ENCODE measurements at places on chromosomes 11 and 22.

GRCh38 chr22:23227380-23227779 lies 47.1 kb downstream of the BCR start:
- no peak for DNase-seq

DNA sequence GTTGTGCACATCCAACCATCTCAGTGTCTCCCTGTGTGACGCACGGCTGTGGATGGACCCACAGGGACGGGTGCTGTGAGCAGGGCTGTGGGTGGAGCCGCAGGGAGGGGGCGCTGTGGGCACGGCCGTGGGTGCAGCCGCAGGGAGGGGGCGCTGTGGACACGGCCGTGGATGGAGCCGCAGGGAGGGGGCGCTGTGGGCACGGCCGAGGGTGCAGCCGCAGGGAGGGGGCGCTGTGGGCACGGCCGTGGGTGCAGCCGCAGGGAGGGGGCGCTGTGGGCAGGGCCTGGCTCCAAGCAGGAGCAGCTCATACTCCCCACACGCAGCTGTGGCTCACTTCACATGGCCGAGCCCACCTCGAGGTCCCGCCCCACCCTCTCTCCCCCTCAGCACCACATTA lies 6.0 kb upstream of the MAPK11 start:
- peak; percentile 79 for DNase-seq

DNA sequence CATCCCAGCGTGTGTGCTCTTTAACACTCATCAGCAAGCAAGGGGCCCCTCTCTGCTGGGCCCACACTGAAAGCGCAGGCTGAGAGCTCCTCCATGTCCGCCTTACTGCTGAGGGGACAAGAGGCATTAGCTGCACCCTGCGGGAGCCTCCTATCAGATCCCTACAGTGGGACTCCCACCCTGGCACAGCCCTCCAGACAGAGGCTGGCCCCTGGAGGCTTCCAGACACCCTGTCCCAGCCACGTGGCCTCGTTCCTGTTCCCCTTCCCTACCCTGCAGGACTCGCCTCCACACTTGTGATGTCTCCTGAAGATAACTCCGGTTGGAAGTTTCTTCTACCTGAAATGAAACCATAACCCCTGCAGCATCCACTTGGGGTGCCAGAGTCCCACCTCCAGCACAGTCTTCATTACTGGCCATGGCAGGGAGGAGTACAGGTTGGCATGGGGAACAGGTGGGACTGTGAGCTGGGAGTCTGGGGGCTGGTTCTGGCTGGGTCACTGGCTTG lies 5.0 kb upstream of the SH3BP1 start:
- no peak for DNase-seq

GRCh38 chr11:28346721-28347120 lies 238.5 kb downstream of the METTL15 start:
- no peak for DNase-seq

GRCh38 chr11:70040452-70040851 lies 37.7 kb upstream of the ANO1 start:
- DNase-seq, result no peak

GRCh38 chr11:88950975-88951374 lies 114.8 kb downstream of the GRM5 start:
- DNase-seq, result no peak

GRCh38 chr11:95100856-95101507 lies 11.3 kb downstream of the ENDOD1 start:
- DNase-seq, result no peak

GRCh38 chr22:45544588-45545170 lies 42.0 kb downstream of the FBLN1 start:
- no peak for DNase-seq

DNA sequence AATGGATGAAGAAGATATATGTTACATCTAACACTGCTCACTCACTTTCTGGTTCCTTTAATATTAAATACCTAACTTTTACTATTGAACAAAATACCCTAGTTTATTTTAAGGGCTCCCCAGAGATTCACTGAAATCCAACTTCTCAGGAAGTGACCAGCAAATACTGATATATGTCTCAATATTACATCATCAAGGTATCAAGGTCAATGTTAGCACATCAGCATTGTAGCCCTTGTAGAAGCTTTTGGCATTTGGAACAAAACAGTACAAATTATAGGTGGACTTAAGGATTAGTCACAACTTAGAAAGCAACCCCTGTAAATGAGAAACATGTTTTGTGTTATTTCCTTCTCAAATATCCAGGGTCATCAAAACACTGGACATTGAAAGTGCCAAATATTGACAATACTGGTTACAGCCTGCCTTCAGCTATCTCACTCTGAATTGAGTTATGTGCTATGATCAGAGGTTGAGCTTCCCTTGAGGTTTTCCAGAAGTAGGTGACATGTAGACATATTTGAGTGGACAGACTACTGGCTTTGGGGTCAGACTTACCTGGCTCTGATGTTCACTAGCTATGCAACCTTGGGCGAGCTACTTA lies 1.9 kb upstream of the ATL3 start:
- no peak for DNase-seq

- no peak for DNase-seq
Observed at GRCh38 chr11:84465040-84465439, 1162.1 kb downstream of the DLG2 start.

GRCh38 chr11:10181811-10182210 lies 112.2 kb downstream of the SBF2 start:
- DNase-seq, result peak; percentile 10

- DNase-seq, result no peak
Observed at GRCh38 chr11:35814081-35814695, 129.7 kb upstream of the LDLRAD3 start.

GRCh38 chr11:47955061-47955755 lies 25.2 kb upstream of the PTPRJ start:
- no peak for DNase-seq

GRCh38 chr22:43100225-43100624 lies 10.3 kb upstream of the BIK start:
- DNase-seq, result no peak

DNA sequence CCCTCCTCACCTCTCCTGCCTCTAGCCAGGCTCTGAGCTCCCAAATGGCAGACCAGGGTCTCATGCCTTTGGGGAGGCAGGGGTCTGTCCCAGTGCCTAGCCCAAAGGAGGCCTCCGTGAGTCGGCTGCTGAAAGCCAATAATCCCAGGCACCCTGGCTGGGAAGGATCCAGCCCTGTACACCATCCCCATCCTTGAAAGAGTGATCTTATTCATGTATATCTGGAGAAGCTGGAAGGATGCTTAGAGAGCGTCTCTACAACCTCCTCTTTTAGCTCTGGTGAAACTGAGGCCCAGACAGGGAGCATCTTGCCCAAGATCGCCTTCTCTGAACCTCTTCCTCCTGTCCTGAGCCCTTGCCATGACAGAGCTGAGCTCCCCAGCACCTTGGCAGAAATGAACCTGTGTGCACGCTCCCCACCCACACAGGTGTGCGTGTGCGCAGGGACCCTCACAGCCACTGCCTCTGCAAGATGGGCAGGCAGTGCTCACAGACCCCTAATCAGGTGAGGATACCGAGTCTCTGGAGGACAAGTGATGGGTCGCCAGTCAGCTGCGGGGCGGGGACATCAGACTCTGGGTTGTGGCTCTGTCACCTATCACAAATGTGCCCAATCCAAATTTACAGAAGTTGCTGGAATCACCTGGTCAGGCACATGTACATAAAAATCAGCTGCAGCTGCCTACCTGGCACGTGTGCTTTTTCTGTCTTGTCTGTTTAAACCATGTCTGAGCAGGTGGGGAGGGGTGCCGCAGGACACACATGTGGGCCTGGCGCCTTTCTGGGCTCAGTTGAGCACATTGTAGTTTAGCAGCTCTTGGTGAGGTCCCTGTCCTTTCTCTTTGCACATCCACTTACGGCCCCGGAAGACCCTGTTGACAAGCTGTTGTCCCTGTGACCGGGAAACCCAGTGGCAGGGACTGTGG lies 49.3 kb upstream of the WNT7B start:
- no peak for DNase-seq

DNA sequence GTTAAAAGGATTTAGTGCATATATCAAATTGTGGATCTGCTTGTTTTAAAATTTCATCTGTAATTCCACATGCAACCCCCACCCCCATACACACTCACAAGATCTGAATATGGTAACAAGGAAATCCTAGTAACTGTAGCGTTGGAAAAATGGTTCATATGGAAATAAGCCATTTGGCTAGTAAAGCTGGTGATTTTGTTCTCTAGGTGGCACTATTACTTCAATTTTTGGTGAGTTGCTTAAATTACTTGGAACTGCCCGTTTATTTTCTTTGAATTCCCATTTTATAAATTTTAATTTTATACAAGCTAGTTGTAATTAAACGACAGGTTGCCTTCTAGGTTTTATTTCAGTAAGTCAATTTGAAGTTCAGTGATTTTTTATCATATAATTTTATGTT lies 5.3 kb downstream of the BDNF start:
- no peak for DNase-seq

- no peak for DNase-seq
Observed at GRCh38 chr11:131474947-131475346, 104.5 kb downstream of the NTM start.

DNA sequence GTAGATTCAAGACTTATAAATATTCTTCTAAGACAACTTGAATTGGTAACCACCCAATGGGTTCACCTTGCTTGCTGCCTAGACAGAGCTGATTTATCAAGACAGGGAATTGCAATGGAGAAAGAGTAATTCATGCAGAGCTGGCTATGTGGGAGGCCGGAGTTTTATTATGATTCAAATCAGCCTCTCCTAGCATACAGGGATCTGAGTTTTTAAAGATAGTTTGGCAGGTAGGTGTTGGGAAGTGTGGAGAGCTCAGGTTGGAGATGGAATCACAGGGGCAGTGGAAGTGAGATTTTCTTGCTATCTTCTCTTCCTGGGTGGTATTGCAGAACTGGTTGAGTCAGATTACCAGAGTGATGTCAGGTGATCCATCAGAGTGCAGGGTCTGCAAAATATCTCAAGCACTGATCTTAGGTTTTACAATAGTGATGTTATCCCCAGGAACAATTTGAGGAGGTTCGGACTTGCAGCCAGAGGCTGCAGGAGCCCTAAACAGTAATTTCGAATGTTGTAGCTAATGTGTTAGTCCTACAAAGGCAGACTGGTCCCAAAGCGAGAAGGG lies 1448.6 kb upstream of the RAG2 start:
- no peak for DNase-seq

GRCh38 chr11:16194566-16194965 lies 161.8 kb downstream of the SOX6 start:
- no peak for DNase-seq

- DNase-seq, result no peak
Observed at GRCh38 chr11:69818231-69818602, 999 bp downstream of the FGF3 start.

GRCh38 chr11:24496386-24496735 lies 492 bp upstream of the LUZP2 start:
- DNase-seq, result no peak

DNA sequence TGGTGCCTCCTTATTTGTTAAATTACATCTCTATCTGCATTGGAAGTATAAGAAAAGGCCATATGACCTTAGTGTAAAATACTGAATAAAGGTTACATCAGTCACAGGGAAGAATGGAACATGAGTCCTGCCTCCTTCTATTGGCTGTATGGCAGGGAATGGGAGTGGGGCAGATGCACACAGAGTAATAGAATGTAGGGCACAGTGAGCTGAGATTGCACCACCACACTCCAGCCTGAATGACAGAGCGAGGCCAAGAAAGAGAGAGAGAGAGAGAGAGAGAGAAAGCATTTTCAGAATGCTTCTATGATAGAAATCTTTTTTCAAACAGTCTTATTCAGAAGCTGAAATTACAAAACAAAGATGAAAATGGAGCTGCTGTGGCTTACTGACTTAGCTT lies 58.8 kb downstream of the SLN start:
- DNase-seq, result no peak

DNA sequence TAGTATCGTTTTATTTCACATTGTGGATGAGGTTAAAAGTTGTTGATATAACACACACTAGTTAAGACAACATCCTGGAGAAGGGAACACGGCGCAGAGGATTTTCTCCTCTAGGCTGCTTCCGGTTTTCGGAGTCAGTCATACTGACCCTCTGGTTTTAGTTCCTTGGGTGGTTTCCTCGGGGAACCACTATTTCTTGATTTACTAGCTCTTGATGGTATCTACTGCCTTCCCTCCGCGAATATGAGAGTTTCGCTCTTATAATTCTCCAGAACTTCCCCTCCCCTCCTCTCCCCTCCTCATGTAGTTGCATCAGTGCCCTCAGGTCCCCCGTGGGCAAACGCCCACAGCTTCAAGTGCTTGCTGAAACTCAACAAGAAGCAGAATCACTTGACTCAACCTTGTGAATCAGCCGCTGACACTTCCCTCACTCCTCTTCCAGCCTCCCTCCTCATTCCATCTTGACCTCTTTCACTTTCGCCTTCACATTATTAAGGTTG lies 15.9 kb upstream of the APOBEC3A start:
- peak; percentile 76 for DNase-seq

- no peak for DNase-seq
Observed at GRCh38 chr11:65184146-65184545, 2.4 kb downstream of the CAPN1 start.

GRCh38 chr11:31807799-31808667 lies 3.1 kb downstream of the PAX6 start:
- DNase-seq, result peak; percentile 24

GRCh38 chr11:912266-912665 lies 1.7 kb upstream of the CHID1 start:
- no peak for DNase-seq

DNA sequence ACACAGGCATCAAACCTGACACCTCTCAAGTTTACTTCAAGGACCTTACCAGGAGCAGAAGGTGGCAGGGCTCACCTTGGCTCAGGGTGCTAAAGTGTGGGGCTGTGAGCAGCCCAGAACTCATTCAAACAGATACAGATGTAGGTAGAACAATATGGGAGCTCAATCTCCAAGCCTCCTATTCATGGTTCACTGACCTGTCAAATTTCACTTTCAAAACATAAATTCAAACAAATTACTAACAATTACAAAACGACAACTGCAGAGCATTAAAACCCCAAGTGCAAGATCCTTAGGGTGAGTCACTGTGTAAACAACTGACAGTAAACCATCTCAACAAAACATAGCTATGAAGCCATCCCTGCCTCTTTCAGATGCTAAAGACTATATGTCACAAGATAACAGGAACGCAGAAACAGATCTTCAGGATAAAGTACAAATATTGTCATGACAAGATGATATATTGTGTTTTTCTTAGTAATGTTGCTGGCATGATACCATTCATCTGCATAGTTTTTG lies 303.5 kb upstream of the ANO3 start:
- no peak for DNase-seq

GRCh38 chr11:10725114-10725906 lies 25.7 kb upstream of the CTR9 start:
- DNase-seq, result no peak

- DNase-seq, result no peak
Observed at GRCh38 chr22:49936973-49937757, 18.7 kb downstream of the CRELD2 start.

- DNase-seq, result no peak
Observed at GRCh38 chr22:46419754-46420571, 84.4 kb downstream of the TRMU start.

Data from GM13977 (cell line).